ENCODE measurements at places on chromosomes 1 and 21.
A peak's percentile ranks its signal among the peaks of the same experiment; 100 is the strongest.

- no peak for DNase-seq
Observed at GRCh38 chr1:8061673-8062386, 35.7 kb upstream of the ERRFI1 start.

- DNase-seq, result no peak
Observed at GRCh38 chr1:157115851-157116736, 16.5 kb upstream of the ETV3L start.

DNA sequence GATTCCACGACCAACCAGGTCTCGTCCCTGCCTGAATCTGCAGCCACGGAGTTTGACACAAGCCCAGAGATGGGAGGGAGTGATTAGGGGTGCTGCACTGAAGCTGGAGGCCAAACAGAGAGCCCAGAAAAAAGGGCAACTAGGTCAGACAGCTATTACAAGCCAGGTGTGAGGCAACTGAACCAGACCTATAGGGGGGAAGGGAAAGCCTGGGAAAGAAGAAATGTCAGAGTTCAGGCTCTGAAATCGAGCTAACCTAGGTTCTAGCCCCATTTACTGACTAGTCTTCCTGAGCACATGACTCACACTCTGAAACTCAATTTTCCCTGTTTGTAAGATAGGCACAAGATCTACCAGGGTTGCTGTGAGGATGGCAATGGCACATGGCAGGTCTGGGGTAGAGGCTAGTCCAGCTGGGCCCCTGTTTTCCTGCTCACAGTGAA, 1.7 kb downstream of the DHCR24 start:
- no peak for DNase-seq

DNA sequence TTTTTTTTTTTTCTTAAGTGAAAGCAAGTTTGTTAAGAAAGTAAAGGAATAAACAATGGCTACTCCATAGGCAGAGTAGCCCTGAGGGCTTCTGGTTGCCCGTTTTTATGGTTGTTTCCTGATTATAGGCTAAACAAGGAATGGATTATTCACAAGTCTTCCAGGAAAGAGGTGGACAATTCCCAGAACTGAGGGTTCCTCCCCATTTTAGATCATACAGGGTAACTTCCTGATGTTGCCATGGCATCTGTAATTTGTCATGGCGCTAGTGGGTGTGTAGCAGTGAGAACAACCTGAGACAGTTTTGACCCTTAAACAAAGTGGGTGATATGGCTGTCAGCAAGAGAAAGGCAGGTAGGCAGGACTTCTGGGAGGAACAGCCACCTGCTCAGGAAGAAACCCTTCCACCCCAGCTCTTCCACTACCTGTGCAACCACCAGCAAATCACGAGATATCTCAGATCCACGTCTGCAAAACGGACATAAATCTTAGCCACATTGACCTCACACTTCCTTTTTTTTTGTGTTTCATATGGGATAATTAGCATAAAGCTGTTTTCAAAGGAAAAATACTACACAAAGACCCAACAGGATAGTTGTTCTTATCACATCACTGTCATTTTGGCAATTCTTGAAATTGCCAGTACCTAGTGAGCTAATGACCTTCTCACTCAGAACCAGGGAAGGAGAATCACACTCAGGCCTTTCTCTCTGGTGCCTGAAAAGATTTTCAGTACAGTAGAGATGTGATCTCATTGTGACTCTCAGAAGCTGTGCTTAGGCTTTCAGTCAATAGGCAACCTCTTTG, 34.8 kb upstream of the DUSP10 start:
- DNase-seq, result peak; percentile 62

DNA sequence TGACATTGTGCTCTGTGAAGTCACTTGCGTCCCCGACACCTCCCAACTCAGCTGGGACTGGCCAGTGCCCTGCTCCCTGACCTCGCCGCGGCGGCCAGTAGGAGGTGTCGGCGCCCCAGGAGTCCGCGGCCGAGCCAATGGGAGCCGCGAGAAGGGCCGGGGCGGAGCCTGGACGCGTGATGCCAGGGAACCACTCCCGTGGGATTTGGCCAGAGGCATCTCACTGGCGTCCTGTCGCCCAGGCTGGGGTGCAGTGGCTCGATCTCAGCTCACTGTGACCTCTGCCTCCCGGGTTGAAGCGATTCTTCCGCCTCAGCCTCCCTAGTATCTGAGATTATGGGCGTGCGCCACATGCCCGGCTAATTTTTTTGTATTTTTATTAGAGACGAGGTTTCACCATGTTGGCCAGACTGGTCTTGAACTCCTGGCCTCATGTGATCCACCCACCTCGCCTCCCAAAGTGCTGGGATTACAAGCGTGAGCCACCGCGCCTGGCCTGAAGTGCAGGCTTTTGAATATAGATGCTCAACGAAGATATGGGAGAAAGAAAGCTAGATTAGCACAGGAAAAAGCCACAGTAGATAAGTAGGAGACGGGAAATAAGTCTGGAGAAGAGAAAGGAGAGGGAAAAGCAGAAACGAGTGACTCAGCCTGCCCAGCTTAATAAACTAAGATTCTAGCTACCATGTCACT, 38.0 kb downstream of the ZBTB8OS start:
- peak; percentile 51 for DNase-seq

- no peak for DNase-seq
Observed at GRCh38 chr1:29531596-29531995, 295.3 kb downstream of the PTPRU start.

DNA sequence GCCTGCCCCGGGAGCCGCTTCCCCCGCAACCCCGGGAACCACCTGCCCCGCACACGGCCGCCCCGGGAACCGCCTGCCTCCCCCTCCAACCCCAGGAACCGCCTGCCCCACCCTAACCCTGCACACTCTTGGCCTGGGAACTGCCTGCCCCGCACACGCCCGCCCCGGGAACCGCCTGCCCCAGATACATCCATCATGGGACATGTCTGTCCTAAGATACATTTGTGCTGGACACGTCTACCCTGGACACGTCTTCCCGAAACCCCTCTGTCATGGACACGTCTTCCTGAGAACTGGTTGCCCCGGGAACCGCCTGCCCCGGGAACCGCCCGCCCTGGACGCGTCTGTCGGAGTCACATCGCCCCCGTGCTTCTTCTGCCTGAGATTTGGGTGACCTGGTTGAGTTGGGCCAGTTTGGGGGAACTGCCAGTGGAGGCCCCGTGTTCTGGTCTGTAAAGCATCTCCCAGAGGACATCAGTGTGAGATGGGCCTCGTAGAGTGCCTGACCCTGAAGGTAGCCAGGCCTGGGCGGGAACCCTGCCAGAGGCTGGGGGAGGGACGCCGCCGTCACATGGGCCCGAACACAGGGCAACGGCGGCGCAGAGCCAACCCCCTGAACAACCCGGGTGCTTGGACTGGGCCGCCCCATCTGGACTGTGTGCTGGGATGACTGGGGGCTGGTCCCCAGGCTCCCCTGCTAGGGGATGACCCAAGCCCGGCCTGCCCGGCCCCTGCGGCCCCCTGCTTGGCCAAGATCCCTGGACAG, 3.6 kb downstream of the PERM1 start:
- no peak for DNase-seq

- no peak for DNase-seq
Observed at GRCh38 chr1:230919207-230919606, 50.9 kb upstream of the C1orf198 start.

- DNase-seq, result no peak
Observed at GRCh38 chr1:104294259-104294658, 544.6 kb downstream of the AMY1C start.

GRCh38 chr1:147618077-147618569, 52.2 kb downstream of the ACP6 start:
- DNase-seq, result peak; percentile 63

- DNase-seq, result no peak
Observed at GRCh38 chr21:42347601-42348327, 3.0 kb downstream of the TFF2 start.

DNA sequence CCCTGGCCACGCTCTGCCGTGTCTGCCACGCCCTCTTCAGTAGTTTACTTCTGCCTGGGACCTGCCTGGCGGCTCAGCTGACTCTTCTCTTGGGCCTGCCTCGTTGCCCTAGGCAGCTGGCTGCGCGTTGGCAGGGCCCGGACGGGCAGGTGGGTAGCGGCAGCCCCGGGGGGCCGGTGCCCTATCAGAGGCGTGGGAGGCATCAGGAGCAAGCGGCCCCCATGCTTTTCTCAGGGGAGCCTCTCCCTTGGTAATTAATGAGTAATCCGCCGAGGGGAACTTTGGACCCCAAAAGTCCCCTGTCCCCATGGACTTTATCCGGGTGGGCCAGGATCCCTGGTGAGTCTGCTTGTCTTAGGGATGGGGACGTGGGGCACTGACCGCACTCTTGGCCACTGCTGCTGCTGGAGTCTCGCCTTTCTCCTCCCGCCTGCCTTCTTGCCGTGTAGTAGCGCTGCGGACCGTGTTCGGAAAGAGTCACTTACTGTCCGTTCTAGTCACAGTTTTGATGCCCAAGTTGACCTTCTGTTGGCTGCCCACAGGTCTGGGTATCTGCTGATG, 22.7 kb downstream of the SKI start:
- no peak for DNase-seq

DNA sequence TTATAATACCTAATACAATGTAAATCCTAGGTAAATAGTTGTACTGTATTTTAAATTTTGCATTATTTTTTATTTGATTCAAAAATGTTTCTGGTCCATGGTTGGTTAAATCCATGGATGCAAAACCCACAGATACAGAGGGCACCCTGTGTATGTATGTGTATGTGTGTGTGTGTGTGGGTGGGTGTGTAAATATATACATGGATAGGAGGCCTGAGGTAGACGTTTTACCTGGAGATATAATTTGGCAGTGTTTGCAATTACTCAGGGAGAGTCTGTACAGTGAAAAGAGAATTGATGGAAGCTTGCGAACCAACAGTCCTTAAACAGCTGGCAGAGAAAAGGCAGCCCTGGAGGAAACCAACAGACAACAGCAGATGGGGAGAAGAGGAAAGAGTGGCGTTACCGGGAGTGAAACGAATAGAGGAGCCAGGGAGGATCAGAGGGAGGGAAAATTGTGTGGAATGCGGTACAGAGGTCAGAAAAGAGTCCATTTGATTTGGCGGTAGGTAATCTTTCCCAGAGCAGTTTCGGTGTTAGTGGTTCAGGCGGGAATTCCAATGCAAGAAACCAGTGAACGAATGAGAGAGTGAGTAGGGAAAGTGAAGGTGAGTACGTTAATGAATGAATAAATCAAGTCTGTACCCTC, 47.9 kb upstream of the NBL1 start:
- DNase-seq, result no peak

GRCh38 chr1:157040802-157041201, 4.7 kb downstream of the ARHGEF11 start:
- no peak for DNase-seq

DNA sequence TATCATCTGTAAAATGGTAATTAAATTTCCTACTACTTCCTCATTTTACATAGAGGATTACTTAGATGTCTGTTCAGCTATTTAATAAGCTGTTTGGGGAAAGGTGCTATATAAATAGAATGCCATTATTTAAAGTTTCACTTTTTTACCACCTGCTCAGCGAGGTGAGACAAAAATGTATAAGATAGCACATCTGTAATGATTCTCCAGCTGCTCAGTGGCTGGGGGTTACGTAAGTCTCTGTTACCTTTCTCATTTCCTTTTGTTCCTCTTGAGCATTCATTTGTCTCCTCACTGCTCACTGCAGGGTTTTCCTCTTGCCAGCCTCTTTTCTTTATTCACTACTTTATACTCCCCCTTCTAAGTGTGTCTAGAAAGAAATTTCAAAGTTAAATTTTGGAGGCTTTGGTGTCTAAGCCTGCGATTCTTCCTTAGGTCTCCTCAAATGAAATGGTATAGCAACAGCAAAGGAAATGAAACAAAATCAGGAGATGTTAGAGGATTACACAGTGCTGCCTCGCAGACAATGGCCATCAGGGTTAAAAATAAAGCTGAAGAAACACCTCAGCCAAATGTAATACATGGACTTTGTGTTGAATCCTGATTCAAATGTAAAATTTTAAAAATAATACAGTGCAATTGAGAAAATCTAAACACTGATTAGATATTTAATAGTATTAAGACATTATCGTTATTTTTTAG, 6.8 kb downstream of the RGS8 start:
- DNase-seq, result no peak

- no peak for DNase-seq
Observed at GRCh38 chr1:159171688-159172501, 480 bp downstream of the CADM3 start.

DNA sequence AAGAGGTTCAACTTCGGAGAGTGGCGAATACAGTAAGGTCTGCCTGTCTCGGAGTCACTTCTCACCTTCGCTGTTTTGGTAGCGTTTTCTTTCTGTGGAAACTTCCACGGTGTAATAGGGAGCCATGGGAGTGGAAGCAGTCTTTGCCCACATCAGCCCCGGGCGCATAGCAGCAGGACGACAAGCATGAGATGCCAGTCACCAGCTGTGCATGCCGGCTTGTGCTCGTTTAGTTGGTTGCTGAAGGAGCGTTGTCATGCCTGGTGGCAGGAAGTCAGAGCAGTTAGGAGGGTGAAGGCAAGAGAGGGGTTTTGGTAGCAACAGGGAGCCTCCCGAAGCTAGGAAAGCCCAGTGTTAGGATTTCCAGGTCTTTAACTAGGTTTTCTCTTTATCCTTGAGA, 58.8 kb downstream of the MRPS6 start:
- DNase-seq, result no peak
